Stimulated activated CD8-positive, alpha-beta memory T cell treated with anti-CD3 and anti-CD28 coated beads, Interleukin-15, amount 100 ng/mL, for 4 hours (primary cell): ENCODE measurements at places on chromosomes 12 and 14.

GRCh38 chr14:34051966-34052657 lies 101.2 kb upstream of the EGLN3 start:
- DNase-seq = no peak

- no peak for DNase-seq
These were observed 13.6 kb downstream of the SERPINA1 start for GRCh38 chr14:94374749-94375260.

- DNase-seq = no peak
These were observed 28.4 kb downstream of the IRAK3 start for GRCh38 chr12:66217342-66217917.

GRCh38 chr14:76328457-76329137 lies 47.3 kb upstream of the ESRRB start:
- DNase-seq = no peak

- DNase-seq = no peak
These were observed 151.8 kb upstream of the FKBP4 start for GRCh38 chr12:2642896-2643425.

GRCh38 chr12:17665839-17666238 lies 424.2 kb downstream of the RERGL start:
- DNase-seq = no peak

DNA sequence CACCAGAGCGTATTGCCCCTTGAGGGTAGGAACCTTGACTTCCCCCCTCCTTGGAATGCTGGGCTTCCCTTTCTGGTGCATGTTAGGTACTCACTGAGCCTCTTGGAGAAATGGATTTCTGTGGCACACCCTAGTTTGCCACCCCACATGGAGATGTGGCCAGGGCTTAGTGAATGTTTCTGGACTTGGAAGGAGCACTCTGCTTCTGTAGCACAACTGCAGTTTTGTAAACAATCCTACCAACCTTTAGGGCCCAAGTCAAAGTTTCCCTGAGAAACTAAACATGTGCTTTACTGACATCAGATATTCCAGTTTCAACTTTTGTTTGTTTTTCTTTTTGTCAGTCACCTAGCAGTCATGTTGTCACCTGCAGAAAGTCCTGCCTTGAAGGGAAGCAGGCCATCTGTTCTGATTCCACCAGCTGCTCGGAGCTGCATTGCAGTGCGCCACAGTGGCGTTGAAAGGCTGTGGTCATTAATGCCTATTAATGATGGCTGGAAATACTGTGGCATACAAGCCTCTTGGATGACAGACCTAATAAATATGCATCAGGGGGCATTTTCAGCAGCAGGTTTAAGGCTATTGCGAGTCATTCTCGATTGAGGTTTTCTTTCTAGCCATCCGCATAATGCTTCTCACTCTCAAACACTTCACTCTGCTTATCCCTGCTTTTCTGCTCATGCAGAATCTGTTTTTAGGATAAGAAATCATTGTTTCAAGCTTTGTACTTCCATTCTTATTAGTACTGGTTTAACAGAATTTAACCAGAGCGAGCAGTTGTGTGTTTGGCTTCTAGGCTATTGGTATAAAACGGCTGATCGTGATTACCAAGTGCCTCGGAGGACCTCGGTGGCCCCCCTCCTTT lies 7.8 kb downstream of the PELI2 start:
- DNase-seq = no peak

GRCh38 chr14:99749763-99750715 lies 43.2 kb upstream of the EML1 start:
- no peak for DNase-seq

DNA sequence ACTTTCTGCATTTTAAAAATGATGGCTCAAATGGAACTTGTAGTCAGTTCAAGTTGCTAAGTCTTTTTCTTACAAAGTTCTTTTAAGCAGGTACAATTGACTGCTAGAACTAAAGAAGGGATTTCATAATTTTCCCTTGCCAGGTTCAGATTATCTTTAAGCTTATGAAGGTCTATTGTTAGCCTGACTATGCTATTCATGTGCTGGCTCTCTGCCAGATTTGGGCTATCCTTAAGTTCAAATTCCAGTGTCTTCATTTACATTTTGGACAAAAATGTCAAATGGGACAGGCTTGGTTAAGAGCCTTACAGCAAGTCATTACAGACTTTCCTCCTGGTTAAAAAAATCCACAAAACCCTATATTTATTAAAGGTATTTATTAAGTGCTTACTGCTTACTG lies 42.3 kb downstream of the INSM2 start:
- no peak for DNase-seq

DNA sequence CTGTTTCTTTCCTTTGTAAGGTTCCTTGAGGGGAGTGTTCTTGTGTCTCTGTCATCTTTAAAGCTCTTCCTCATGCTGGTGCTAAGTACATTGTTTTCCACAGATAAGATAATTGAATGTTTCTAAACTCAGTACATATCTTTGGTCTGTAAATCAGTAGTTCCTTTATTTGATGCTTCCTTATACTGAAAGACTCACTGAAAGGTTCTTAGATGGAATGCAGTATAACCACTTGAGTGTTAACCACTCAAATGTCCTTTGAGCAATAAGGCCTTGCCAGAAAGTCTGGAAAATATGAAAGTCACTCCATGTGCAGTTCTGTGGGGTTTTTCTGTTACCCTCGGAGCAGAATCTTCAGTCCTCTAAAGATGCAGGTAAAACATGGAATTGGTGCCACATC lies 23.0 kb upstream of the RNU6-8 start:
- DNase-seq = no peak

- DNase-seq = no peak
These were observed 47.6 kb upstream of the PNMA1 start for GRCh38 chr14:73761618-73762355.

- no peak for DNase-seq
These were observed 65.2 kb downstream of the TSPAN9 start for GRCh38 chr12:3142386-3142785.

DNA sequence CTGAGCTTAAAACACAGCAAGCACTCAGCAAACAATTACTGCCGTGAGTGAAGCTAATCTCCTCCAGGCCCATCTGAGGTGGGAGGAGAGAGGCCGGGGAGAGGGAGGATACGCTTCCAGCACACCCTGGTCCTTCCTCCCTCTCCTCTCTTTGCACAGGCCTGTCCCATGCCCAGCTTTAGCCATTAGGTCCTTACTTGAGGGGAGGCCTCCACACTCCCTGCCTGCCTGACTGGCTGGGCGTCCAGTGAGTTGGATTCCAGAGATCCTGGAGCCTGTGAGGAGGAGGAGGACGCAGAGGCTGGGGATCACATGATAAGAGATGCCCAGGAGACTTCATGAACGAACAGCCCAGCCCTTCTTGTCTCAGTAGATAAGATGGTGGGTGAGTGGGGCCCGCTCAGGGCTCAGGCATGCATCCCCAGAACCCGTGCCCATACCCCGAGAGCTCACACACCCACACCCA lies 65.1 kb upstream of the NCOR2 start:
- no peak for DNase-seq

GRCh38 chr12:31205054-31205453 lies 120.9 kb downstream of the SINHCAF start:
- no peak for DNase-seq

DNA sequence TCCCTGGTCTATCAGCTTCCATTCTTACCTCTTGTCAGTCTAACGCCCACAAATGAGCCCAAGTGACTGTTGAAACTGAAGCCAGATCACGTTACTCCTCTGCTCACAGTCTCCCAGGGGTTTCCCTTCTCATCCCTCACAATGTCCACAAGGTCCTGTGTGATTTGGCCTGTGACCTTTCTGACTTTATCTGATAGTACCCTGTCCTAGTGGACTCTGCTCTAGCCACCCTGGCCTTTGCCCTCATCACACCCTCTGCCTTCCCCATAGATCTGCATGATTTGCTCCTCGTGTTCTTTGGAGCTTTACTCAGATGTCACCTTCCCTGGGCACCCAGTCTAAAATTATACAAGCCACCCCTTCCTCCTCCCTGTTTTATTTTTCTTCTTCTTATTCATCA lies 55.5 kb downstream of the RDH12 start:
- DNase-seq = no peak

GRCh38 chr12:50061946-50062686 lies 4.7 kb downstream of the ASIC1 start:
- DNase-seq = no peak

DNA sequence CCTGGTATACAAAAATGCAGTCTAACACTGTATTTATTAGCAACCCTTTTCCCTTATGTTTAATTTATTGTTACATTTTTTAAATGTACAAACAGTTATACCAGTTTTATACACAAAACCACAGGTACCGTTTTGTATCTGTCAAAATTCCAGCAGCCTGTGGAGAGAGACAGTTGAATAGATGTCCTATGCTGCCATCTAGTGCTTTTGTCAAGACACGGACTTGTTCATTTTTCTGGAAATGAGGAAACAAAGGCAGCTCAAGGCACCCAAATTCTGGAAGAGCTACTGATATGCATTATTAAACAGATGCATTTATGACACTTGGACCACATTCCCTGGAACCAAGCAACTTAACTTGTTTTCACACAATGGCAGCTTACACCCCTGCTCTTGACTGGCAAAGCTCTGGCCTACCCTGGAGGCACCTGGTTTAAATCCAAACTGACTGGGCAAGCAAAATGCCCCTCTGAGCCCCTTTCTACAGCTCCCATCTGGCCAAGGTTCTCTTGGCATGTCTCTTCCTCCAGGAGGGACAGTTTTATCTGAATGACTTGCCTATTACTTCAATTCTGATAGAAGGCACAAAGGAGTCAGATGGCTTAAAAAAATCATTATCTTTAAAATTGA lies 286.9 kb upstream of the PRKD1 start:
- no peak for DNase-seq

DNA sequence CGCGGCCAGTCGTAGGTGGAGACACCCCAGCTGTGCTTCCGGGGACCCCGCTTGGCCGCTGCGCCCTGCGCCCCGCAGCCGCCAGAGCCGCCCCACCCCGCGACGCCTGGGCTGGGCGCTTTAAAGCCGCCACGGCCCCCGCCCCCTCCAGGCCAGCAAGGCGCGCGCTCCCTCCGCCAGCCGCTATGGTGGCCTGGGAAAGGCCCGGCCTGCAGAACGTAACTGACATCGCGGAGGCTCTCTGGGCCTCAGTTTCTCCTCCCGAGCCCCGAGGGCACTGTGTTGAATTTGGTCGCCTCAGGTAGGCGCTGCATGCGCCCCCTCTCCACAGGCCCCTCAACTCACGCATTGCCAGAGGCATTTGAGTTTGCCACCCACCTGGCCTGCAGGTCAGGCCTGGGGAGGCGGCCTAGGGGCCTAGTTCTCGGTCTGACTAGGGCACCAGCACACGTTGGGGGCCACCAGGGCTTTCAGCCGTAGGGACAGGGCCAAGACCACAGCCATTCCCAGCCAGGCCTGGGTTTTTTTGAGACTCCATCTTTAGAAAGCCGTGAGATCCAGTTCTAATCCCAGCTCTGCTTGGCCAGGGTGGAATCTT lies at the start of gene NGB:
NGB (minus strand) TSS at position 94 of the 598 bp plus-strand sequence. CDS start 269 bp downstream, outside the sequence.
- DNase-seq = no peak

- DNase-seq = no peak
These were observed 186.9 kb upstream of the BTG1 start for GRCh38 chr12:92332552-92332951.

DNA sequence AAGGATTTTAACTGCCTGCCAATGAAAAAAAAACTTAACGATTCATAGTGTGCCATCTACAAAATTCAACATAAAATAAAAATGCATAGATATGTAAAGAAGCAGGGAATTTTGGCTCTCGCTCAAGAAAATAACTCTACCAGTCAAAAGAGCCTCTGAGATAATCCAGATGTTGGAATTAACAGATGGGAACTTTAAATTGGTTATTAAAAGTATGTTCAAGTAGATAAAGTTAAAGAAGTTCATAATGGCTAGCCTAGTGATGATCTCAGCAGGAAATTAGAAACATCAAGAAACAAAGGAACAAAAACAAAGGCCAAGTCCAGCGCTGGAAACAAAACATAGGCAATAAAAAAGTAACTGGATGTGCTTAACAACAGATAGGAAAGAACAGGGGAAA lies 23.1 kb downstream of the PIK3C2G start:
- DNase-seq = no peak

DNA sequence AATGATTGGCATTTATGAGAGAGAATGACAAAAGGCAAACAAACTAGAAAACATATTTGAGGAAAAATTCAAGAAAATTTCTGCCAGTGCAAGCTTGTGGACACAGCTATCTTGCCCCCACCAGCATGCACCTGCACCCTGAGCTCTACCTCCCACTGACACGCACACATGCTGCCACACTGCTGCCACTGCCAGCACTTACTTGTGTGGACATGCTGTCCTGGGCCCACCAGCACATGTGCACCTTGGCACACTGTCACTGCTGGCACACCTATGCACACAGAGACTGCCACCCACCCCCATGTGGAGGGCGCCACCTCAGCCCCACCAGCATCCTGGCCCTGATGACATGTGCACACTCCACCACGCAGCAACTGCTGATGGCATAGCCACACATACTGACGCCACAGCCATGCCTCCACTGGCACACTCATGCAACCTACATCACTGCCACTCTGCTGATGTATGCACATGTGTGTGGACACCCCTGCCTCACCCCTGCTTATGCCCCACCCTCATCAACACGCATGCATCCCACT lies 475.0 kb downstream of the SOX5 start:
- DNase-seq = no peak

DNA sequence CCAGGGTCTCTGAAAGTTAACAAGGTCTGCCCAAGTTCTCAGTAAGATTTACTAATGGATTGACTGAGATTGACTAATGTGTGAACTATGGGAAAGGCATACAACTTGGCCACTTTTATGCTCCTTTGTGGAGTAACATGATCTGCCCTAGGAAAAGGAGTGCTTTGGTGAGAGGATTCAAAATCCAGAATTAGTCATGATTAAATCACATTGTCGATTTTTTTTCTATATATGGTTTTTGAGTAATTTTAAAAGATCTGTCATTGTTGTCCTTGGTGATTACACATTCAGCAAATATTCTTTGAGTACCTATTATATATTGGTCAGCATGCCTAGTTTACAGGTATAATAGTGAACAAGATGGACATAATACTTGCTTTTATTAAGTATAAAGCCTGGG lies 147.7 kb upstream of the SYT10 start:
- DNase-seq = no peak

GRCh38 chr14:53999061-53999488 lies 42.5 kb upstream of the BMP4 start:
- no peak for DNase-seq

DNA sequence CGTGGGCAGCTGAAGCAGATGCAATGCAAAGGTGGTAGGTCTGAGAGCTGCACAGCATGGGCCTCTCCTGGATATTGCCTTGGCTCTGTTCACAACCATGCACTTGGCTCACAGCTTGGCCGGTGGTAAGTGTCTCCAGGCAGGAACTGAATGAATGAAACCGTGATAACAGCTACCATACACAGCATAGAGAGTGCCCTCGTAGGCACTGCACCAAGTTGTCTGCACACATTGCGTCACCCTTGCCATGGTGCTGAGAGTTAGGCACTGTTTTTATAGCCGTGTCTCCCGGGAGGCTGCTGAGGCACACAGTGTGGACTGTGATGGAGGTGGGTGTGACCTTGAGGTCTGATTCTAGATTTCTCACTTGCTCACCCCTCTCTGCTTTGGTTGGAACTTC lies 157.6 kb upstream of the VASH1 start:
- no peak for DNase-seq

- DNase-seq = no peak
These were observed 278.5 kb downstream of the ADAMTS20 start for GRCh38 chr12:43273467-43273866.
